ENCODE measurements at places on chromosomes 4 and X.
A peak's percentile ranks its signal among the peaks of the same experiment; 100 is the strongest.

GRCh38 chrX:348461-349117, 30.0 kb upstream of the GTPBP6 start:
- DNase-seq: no peak

- no peak for DNase-seq
These were observed 19.5 kb downstream of the RELL1 start for GRCh38 chr4:37666625-37667071.

- DNase-seq: no peak
These were observed 424.2 kb downstream of the PDGFC start for GRCh38 chr4:156547439-156547838.

DNA sequence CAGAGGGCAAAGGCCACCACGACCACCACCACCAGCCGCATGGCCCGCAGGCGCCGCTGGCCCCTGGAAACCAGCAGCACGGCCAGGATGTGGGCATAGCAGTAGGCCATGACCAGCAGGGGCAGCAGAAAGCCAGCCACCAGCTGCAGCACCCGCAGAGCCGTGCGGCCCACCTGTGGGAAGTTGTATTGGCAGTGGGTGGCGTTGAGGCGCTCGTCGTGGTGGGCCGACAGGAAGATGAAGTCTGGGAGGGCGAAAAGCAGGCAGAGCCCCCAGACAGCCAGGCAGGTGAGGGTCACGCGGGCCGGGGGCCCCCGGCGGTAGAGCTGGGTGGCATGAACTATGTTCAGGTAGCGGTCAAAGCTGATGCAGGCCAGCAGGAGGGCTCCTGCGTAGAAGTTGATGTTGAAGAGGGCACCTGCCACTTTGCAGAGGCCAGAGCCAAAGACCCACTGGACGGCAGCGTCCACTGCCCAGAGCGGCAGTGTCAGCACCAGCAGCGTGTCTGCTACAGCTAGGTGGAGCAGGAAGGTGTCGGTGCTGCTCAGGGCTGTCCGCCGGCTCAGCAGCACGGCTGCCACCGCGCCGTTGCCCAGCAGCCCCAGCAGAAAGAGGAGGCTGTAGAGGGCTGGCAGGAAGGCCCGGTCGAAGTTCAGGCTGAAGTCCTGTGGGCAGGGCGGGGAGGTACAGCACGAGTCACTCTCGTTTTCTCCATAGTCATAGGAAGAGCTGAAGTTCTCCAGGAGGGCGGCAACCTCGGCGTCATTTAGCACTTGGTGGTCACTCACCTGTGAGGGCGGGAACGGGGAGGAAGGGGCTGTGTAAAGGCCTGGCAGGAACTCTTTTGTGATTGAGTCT, 1.4 kb downstream of the CXCR3 start:
- DNase-seq: no peak

- no peak for DNase-seq
These were observed 742.4 kb upstream of the INTU start for GRCh38 chr4:126890383-126890782.

- DNase-seq: no peak
These were observed 139.1 kb downstream of the KDR start for GRCh38 chr4:54986095-54986846.

- no peak for DNase-seq
These were observed 8.9 kb upstream of the HAND2 start for GRCh38 chr4:173538909-173539445.

DNA sequence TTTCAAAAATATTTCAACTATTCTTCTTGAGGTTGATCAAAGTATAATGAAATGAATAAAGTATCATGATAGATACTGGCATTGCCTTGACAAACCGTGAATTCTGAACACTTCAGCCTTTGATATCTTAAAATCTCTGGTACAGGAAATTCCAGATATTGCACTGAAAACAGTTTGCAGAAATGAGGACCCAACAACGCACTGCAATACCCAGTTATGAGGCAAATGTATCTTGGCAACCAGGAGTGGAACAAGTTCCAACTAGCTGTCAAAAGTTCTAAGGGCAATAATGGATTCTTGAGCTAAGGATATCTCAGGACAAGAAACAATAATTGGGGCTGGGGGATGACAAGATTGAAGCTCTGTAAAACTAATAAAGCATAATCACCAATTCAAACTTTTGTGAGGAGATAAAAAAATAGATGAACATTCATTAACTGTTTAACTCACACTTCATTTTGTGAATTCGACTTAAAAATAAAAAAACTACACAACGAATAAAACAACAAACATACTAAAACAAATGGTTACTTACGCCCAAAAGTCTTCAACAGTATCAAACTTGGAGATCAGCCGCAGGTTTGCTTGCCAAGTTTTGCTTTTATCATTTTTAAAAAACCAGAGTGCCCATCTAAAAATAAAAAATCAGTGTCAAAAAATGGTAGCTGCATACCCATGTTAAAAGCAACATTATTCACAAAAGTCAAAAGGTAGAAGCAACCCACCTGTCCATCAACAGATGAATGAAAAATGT, 38.1 kb downstream of the EIF4E start:
- DNase-seq: no peak

DNA sequence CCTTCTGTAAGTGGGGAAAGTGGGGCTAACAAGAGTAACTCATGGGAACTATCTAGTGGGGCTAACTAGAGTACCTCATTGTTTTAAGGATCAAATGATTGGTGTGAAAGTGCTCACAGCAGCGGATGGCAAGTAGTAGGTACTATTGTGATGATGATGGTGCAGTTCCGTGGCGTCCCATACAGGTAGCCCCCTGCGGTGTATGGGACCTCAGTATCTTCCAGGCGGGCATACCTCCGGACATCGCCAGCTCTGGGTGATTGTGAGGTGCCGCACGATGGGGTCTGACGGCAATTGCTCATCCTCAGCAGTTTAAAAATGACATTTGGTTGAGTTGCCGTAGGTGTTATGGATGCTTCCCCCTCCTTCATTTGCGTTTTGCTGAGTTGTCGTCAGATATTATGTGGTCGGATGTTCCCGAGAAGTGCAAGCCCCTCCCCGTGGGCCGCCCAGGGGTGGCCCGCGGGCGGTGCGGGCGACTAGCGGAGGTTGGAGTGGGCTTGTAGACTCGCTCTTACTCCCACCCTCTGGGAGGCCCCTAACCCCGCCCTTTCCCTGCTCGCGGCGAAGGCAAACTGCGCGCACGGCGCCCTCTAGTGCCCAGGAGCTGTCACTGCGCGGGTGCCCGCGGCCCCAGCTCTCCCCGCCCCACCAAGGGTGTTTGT, 18.3 kb upstream of the GPR101 start:
- DNase-seq: peak; percentile 45

GRCh38 chrX:155009994-155010472, 12.5 kb downstream of the F8 start:
- no peak for DNase-seq

DNA sequence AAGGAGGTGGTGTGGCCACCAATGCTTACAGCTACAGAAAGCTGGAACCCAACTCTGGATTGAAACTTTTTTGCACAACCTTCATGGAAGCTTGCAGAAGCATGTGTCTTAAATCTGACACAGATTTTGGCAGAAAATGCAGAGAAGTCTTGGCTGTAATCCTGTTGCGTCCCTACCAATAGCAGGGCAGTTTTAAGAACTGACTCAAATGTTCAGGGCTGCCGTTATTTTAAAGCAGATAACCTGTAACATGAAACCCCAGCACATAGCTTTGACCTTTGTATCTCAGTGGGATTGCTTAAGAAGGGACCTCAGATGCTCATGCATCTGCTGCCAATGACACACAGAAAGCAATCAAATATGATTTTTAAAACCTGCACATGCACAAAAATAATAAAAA, at the start of gene VEGFD:
Gene VEGFD (minus strand): TSS at position 110 of the 400 bp plus-strand sequence. CDS start 467 bp downstream, outside the sequence.
- DNase-seq: no peak

- no peak for DNase-seq
These were observed 54.1 kb upstream of the IBSP start for GRCh38 chr4:87745064-87745807.

DNA sequence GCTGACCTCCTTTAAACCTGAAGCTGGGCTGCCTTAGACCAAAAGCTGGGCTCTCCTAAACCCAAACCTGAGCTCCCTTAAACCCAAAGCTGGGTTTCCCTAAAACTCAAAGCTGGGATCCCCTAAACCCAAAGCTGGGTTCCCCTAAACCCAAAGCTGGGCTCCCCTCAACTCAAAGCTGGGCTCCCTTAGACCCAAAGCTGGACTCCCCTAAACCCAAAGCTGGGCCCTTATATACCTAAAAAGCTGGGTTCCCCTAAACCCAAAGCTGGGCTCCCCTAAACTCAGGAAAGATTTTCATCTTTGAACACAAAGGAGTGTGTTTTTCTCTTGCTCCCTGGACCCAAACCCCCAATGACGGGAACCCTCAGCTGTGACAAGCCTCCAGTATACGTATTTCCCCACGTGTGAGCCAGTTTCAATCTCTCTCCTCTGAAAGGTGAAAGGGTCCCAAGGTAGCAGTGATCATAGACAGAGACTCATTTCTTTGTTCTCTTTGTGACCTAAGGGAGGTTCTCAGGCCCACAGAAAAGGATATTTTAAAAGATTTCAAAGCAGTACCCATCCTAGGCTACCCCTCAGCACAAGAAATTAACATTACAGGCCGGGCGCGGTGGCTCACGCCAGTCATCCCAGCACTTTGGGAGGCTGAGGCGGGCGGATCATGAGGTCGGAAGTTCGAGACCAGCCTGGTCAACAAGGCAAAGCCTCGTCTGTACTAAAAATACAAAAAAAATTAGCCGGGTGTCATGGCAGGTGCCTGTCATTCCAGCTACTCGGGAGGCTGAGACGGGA, 31.3 kb upstream of the ASMTL start:
- no peak for DNase-seq
